ENCODE measurements at places on chromosomes 5 and 9.

GRCh38 chr9:31146485-31147166 lies 1237.8 kb upstream of the ACO1 start:
- DNase-seq, result no peak

DNA sequence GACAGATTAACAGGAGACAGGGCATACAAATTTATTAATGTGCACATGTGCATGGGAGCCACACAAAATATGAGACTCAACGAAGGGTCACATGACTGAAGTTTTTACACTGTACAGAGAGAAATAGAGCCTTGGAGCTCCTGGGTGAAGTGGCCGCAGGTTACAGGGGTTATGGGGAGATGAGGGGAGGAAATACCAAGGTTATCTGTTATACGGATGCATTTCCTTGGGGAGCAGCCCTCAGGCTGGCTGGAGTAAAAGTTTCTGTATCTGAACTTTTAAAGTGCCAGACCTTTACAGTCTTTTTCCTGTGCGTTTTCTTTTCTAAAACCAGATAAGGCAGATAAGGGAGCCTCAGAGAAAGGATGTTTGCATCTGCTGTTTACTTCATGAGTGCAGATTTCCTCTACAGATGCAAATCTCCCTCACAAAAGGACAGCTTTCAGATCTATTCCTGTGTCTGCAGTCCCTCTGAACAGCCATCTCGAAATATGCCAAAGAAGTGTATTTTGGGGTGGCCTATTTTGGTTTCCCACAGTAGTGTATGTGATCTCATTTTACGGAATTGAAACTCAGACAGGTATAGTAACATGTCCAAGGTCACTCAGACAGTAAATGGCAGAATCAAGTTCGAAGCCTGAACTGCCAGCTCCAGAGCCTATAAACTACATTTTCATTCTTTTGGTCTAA lies 139.3 kb upstream of the FBXL17 start:
- DNase-seq, result no peak

DNA sequence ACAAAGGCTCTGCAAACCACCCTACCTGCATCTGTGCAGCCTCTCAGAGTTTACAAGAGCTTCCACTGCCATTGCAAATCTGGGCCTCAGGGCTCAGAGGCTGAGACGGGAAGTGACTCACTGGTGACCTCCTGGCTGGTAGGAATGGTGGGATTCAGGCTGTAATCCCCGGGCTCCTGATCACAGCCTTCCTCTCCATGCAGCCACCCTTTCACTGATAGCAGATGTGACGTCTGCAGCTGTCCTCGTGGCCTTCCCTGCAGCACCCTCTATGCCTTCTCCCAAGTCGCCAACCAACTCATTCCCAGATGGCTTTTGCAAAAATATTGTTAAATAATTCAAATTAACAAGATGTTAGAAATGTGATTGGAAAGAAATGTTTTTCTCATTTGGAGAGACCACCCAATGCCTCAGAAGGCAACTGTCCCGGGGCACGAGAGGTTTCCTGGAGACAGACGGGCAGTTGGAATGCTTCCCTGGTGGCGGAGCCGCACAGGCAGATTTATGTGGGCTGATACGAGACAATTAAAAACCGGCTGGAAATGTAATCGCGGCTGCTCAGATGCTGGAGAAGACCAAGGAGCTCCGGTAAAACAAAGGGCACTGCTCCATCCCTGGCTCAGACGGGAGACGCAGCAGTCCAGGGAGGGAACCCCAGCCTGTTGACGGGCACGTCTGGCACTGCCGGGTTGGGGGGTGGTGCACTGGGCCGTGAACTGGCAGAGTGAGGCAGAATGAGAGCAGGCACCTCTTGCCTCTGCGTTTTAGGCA lies 34.4 kb upstream of the SLC25A51 start:
- DNase-seq, result no peak

DNA sequence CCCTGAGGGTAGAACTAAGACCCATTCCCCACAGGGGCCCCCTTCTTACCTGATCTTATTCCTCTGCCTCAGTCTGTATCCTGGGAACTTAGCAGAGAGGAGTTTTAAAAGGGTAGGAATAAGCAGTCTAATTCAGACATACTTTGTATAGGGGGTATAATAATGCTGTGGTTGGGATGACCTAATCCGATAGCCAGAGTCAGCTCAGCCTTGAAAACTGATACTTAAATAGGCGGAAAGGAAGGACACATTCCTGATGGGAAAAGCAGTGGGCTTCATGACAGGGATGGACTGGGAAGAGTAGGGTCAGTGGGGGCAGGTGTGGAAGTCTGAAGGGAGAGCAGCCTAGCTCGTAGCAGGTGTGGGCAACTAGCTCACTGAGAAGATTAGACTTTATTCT lies 52.2 kb upstream of the TESK1 start:
- no peak for DNase-seq

DNA sequence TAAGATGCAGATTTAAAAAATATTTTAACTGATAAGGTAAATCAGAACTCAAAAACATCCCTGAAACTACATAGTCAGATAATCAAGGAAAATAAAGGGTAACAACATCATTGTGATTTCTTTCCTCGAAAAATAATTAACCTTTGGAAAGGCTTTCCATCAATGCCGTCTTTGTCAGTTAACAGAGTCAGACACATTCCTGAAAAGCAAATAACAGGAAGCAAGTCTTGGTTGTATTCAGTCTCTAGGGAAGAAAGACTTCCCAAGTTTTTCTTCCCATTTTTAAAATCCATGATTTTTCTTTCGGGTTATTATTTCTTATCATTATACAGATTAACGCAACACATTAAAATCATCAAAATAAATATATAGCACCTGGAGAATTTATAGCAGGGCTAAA lies 256.4 kb upstream of the CDH6 start:
- DNase-seq, result no peak

DNA sequence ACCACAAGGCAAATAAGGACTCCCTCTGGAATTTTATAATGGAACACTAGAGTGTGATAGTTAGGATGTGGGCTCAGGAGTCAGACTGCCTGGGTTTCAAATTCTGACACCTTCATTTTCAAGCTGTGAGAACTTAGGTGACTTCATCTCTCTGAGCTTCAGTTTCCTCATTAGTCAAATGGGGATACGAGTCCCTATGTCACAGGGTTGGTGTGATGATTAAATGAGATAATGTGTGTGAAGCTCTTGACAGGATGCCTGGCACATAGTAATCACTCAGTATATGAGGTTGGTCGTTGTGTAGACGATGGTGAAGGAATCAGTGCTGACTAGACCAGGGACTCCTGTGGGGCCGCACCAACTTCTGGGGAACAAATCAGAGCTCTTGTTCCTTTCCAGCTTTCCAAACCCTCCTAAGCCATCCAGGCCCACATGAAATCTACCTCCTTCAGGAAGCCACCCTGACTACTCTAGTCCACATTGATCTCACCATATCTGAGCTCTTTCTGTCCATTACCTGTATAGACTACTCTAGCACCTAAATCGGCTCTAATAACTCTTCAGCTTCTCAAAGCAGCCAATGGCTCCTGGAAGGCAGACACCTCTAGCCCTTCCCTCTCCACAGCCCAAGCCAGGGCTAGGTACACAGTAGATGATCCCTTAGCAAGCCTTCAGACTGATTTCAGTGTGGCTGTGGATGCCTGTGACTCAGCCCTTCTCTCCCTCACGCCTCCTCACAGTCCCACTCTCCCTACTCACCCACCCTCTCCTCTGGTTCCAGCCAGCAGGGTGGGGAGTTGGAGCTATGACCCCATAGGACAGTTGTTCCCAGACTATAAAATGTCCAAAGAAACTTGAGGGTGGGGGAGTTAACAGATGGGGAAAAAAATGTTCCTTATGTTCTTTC lies 2.5 kb upstream of the TCF7 start:
- no peak for DNase-seq

DNA sequence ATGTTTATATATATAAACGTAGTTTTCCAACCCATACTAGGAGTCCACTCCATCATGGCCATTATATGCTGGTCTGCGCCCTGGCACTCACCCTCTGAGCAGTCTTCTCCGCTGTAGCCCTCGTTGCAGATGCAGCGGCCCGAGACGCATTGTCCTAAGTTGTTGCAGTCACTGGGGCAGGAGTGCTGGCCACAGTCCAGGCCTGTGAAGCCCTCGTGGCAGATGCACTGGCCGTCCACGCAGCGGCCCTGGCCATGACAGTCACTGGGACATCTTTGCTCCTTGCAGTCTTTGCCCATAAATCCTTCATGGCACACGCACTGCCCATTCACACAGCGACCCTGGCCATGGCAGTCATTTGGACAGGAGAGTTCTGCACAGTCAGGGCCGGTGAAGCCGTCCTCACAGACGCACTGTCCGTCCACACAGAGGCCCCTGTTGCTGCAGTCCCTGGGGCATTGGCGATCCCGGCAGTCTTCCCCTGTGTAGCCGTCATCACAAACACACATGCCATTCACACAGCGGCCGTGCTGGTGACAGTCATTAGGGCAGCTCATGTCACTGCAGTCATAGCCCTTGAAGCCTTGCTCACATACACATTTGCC lies 32.1 kb downstream of the TNC start:
- no peak for DNase-seq

DNA sequence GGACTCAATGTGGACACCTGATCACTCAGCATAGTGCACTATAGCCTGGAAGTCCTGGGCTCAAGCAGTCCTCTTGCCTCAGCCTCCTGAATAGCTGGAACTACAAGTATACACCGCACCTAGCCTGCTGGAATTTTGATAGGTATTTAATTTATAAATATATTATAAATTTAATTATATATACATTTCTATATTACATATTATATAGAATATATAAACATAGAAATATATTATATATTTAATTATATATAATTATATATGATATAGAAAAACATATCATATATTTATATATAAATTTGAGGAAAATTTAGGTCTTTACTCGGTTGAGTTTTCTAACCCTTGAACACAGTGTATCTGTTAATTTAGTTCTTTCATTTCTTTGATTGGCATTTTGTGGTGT lies 15.2 kb upstream of the PSIP1 start:
- DNase-seq, result no peak

DNA sequence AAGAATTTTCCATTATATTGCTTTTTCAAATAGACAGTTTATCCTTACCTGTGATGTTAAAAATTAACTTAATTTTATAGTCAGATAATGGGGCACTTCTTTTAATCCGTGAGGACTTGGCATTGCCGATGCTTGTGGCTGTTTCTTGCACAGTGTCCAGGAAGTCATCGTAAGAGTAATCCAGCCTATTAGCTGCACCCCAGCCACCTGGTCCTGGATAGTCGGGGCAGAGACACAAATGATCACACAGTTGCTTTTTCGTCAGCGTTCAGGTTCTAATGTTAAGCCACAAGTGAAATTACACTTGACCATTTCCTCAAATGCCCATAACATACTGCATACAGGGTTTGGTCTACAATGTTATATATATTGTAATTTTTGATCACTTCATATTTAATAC lies 107.4 kb downstream of the SVEP1 start:
- DNase-seq, result no peak

DNA sequence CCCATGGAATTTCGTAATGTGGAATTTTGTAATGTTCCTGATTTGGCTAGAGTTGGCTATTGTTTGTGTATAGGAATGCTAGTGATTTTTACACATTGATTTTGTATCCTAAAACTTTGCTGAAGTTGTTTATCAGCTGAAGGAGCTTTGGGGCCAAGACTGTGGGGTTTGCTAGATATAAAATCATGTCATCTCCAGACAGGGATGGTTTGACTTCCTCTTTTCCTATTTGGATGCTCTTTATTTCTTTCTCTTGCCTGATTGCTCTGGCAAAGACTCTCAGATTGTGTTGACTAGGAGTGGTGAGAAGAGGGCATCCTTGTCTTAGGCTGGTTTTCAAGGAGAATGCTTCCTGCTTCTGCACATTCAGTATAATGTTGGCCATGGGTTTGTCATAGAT lies 91.0 kb downstream of the NNT start:
- no peak for DNase-seq

GRCh38 chr9:18748251-18748701 lies 274.3 kb downstream of the ADAMTSL1 start:
- DNase-seq, result no peak

DNA sequence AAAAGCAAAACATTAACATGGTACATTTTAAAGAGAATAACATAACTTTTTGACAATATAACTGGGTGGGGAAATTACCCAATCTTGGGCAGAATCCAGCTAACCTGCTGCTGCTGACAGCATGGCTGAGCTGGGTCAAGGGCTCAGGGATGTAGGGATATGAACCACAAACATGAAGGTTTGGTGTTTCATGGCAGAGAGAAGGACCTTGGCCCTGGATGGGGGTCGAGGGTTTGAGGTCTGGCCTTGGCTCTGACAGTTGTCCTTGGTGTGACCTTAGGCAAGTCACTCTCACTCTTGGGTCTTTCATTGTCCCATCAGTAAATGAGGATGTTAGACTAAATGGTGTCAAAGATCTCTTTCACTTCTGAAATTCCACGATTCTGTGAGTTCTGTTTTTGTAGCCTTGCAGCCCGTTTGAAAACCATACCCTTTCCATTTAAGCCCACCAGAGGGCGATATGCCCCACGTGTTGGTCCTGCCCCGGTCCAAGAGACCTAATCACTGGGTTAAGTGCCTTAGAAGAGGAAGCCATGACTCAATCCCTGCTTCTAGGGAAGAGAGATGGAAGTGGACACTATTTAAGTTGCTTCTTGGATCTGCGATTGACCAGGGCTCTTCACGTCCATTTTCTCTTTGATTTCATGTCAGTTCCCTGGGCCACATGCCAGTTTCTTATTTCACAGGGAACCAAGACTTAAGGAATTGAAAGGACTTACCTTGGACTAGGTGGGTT lies 56.8 kb upstream of the TEX48 start:
- peak; percentile 49 for DNase-seq

DNA sequence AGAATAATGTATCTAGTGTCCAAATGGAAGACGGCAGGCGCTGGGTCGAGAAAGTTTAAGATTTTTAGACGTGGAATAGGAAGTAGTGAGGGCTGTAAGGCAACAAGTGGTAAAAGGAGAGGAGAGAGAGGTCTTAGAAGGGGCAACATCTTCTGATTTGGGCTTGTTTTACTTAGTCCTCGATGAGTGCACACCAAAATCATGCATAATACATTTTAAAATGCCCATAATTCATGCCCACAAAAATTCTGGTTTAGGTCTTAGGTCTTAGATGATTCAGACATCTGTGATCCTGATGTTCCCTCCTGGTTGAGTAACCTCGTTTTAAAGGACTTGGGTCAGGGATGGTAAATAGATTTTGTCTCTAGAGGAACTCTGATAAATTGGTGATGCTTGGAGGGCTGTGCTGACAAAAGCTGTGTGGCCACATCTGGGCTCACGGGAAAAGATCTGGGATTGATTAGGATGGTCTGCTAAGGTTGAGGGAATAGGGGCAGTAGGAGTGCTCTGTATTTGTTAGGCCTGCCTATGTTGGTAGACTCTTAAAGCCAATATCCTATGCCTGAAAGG lies 476.3 kb downstream of the CCDC171 start:
- DNase-seq, result no peak

- no peak for DNase-seq
Measured at GRCh38 chr5:106727071-106727470, 943.7 kb downstream of the EFNA5 start.

DNA sequence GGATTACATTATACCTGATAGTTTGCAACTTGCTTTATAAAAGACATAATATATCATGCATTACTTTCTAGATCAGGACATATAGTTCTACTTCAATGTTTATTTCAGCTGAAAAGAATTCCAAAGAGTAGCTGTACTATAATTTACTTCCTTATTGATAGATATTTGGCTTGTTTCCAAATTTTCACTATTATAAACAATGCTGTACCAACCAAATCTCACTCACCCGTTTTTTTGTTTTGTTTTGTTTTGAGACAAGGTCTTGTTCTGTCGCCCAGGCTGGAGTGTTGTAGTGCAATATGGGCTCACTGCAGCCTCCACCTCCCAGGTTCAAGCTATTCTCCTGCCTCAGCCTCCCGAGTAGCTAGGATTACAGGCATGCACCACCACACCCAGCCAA lies 132.7 kb downstream of the GNAQ start:
- DNase-seq, result no peak

GRCh38 chr9:68619072-68619471 lies 78.4 kb upstream of the TMEM252 start:
- no peak for DNase-seq
